ENCODE measurements at places on chromosomes 11 and 22.

DNA sequence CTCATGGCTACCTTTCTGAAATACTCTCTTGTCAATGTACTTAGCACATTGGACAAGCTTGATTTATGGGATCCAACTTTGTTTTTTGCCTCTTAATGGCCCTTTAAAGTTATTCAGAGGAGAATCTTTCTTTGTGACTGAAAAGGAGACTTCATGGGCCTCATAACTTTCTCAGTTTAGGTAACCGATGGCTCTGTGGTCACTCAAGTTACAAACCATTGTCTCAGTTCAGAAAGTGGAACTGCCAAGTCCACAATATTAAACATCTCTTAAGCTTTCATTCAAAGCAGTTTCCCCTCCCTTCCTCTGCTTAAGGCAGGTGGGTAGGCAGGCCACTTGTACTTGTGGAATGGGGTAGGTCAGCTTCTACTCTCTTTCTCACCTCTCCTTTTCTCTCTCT is 12.3 kb upstream of the ARL14EP start:
- DNase-seq = no peak

DNA sequence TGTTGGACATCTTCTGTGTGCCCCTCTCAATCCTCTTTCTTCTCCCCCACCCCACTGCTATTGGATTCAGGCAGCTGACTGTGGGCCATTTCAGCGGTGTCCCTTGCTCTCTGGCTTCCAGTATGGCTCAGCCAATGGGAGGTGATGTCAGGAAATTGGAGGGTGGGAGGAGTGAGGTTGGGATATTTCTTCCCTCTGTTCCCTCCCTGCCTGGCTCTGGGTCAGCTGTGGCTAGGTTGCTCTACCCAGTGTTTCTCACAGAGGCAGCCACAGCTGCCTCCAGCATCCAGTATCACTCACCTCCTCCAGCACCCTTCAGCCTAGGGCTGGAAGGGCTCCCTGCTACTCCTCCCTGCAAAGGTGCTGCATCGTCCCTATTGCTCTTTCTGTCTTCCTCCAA is 423.5 kb downstream of the MIAT start:
- no peak for DNase-seq

DNA sequence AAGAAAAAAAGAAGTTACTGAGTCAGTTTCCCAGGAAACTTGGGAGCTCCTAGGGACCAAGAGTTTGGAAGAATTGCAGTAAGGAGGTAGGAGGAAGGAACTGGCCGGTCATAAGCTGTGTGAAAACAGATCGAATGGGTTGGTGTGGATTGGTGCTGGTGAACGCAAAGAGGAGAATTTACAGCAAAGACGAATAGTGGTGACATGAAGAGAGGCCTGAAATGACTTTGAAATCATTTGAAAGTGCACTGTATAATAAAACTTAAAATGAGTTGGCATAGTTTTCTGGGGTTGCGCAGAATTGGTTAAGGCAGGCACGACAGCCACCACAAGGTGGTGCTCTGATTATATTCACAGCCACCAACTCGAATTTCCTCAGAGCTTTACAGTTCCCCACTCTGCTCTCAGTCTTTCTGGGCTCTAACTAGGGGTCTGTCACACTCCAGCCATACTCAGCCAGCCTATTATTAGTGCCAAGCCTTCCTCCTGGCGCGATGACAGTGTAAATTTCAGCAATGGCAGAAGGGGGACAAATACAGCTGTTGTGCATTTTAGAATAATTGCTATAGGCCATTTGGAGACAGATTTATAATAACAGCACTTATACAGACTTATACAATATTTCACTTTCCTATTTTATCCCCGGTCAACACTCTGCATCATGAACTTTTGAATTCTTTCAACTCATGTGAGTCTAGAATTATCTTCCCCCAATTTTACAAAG is 8.3 kb upstream of the HTR3B start:
- DNase-seq = peak; percentile 22

DNA sequence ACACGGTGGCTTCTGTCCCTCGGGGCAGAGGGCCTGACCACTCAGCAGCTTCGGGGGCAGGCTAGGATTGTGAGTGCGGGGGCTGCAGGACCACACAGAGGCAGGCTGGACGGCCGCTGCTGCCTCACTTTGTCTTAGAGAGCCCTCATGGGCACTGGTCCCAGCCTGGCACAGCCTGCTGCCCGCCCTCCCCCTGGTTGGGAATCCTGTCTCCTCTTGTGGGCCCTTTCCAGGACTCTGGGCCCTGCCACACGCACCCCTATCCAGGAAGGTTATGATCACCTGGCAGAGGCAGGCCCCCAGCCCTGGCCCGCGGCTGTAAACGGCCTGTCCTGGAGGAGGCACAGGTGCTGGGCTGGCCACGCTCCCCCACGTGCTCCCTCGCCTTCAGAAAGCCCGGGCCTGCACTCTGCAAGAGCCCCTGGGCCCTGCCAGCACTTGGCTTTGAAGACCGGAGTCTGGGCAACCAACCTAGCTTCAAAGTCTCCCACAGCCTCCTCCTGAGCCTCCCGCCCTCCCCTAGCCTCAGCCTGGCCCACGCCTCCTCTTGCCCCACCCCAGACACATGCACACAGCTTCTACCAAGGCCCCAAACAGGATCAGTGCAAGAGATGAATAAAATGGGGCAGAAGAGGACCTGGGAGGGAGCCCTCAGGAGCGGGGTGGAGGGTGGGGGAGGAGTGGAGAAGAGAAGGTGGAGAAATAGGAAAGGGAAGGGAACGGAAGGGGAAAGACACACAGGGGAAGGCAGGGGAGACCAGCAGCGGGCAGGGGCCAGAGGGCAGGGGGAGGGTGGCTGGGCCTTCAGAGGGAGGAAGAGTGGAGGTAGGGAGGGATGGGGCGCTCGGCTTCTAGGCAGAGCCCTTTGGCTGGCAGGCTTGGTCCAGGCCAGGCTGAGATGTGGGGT is 31.0 kb downstream of the SYT7 start:
- DNase-seq = no peak

- DNase-seq = peak; percentile 58
Measured at GRCh38 chr11:36672815-36673450, 74.9 kb upstream of the RAG2 start.

GRCh38 chr11:46236918-46237247 is 40.6 kb upstream of the CREB3L1 start:
- DNase-seq = no peak

DNA sequence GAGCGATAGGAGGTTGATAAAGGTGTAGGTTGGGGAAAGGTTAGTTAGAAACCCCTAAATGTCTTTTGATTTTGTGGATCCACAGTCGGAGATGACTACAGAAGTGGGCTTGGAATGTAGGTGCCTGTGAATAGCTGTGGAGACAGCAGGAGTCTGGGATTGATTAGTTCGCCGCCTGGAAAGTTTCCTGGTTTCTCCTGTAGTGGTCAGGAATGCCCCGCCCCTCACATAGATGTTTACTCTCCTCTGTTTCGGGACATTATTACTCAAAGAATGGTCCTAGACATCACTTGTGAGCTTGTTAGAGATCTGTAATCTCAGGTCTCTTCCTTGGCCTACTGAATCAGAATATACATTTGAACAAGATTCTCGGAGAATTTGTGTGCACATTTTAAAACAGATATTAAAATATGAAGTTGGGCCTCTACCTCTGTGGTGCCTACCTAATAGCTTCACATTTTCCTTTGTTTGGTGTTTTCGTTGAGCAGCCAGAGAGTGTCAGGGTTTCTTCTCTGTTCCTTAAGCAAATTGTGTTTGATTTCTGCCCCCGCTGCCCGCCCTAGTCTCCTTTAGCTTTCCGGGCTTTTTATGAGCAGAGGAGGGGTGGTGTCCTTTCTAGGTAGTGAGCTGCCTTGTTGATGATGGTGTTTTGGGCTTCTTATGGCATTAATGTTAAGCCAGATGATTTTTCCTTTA is 89.4 kb downstream of the PPP6R3 start:
- no peak for DNase-seq

DNA sequence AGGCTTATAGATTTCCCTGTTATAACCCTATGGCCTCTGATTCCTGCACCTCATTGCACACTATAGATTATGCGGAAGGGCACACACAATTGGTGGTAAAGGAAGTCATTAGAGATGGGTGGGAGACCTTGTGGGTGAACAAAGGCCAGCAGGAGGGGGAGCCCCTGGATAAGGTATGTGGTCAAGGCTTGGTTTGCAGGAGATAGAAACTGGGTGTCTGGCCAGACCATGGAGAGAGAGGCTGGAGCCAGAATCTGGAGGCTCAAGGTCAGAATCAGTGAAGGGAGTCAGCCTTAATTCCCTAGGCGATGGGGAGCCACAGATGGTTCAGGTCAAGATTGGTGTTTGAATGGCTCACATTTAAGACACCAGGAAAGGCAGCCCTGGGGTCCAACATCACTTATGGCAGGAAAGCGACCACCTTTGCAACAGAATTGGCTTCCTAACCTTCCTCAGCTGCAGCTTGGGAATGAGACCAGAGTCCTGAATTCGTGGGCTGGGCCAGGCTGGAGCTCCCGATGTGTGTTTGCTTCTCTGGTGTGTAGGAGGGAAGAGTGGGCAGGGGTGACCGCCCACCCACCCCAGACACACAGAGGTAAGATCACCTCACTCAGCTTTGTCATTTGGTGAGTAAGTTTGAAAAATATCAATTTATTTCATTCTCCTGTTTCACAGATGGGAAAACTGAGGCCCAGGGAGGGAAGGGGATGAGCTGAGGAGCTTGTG is 22.7 kb upstream of the SCUBE1 start:
- no peak for DNase-seq

Measured in IMR-90 (cell line).